NCI-H524 treated with DMSO at 0.1 percent for 48 hours (cell line): ENCODE measurements at places on chromosomes 5 and 9.

DNA sequence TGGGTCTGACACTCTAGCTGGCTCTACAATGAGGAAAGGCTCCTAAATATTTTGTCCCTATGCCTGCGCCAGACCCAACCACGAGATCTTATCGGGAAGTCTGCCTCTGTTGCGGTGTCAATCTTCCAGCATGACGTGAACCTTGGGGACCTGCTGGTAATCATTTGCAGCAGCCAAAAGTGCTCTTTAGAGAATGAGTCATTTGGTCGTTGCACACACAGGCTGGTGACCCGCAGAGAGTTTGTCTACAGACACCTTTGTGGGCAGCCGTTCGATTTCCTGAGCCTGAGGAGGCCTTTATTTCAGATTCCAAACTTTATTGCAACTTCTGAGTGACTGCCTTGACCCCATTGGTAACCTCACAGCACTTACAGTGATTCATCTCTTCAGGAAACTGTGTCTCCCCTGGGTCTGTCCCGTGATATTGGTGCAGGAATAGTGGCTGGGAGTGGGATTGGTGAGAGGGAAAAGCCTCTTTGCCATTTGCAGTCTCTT, 326.1 kb downstream of the NSG2 start:
- DNase-seq: no peak

DNA sequence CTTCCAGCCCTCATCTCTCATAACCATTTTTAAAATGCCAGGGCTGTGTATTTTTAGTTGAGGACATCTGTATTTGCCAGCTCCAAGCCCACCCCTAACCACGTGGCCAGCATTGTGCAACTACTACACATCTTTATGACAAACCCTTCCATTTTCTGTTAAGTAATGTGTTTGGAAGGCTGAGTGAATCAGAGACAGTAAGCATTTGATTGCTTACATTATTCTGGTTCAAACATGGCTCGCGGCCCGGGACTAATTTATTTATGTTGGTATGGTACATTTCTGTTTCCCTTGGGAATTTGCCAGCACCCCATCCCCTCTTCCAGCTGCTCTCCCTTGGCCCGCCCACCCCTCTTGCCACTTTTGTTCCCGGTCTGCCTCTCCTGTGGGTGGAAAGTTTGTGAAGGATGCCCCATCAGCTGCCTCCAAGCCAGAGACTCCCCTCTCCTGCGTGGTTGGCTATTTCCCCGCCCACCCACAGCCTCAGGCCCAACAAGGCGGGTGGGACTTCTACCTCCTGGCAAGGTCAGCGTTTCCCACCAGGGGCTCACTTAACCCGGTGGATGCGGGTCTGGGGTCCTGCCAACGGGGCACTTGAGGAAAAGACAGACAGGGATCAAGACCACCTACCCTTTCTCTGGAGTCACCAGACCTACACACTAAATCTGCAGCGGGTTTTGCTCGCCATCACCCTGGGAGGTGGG, 162.2 kb downstream of the HSD17B3 start:
- no peak for DNase-seq

DNA sequence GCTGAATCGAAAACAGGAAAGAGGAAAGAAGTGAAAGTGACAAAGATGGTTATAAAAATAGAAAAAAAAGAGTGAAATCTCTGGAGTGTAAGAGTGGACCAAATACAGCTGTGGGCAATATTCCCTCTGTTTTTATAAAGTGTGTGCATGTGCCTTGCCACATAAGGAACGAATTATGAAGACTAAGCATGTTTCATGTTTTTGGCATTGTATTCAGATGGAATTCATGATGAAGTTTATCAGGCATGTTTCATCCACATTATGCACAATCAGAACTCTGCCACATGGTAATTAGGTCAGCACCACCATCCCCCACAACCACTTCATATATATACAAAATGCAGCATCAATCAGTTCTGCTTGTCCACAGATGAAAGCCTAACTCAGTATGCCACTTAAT, 348.0 kb downstream of the ZNF608 start:
- DNase-seq: no peak

DNA sequence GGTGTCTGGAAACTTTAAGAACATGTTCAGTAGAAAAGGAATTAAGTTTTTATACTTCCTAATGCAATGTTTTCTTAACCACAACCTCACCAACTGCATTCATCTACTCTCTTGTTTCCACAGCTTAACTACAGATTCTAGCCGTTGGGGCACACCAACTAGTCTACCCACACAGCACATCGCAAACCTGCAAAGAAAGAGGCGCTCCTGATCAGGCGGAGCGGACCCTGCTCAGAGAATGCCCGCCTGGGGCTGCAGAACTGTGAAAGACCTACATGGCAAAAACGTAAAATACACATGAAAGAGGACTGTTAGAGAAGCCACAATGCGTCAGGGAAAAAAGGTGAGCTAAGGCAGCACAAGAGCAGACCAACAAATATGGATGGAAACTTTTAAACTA, 75.4 kb upstream of the RAPGEF6 start:
- DNase-seq: no peak

GRCh38 chr5:178545941-178546674, 44.1 kb downstream of the COL23A1 start:
- DNase-seq: no peak

- DNase-seq: no peak
Observed at GRCh38 chr5:169871826-169872490, 108.3 kb downstream of the INSYN2B start.

DNA sequence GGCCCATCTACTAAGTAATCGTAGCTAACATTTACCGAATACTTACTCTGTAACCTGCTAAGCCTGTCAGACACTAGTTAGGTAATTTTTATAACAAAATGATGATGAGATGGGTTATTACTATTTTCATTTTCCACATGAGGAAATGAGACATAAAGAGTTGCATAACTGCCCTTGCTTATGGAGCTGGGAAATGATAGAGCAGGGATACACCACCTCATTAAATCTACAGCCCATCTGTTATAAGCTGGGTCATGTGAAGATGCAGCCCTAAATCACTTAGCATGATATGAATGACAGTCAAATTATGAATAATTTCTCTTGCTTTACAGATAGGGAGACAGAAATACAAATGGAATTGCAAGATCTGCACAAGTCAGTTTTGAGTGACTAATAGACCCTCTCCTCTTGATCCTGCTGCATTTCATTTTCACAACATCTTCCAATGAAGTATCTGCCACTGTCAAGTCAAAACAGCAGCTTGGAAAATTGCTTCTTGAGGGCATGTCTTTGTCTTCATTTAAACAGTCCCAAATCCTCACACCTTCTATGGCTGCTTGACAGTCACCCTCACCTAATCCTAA, 364.7 kb downstream of the PRELID2 start:
- DNase-seq: no peak

DNA sequence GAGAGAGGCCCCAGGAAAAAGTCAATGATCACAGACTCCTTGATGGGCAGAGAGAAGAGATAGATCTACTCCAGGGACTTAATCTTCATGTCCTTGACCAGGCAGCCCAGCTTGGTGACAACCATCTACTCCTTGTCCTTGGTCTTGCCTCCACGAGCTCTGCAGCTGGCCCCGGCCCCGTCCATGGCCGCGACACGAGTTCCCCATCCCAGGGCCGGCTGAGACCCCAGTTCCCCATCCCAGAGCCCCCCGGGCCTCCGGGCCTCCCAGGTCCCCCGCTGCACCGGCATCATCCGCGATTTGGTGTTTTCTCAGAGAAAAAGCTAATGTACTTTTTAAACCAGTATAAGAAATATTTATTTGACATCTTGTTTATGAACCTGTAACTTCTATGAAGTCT, 2.5 kb upstream of the PGGT1B start:
- DNase-seq: no peak

DNA sequence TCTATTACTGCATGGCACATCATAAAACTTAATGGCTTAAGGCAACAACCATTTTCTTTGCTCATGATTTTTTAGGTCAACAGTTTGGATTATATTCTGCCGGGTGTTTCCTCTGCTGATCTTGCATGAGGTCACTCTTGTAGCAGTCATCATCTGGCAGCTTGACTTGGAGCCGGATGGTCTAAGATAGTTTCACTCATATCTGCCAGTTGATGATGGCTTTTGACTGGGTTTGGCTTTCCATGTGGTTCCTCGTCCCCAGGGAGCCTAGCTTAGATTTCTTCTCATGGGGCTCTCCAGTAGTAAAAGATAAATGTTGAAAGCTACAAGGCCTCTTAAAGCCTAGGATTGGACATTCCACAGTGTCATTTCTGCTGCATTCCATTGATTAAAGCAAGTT, 27.4 kb downstream of the LNPEP start:
- DNase-seq: no peak

- DNase-seq: no peak
Observed at GRCh38 chr9:137195525-137196220, 4.9 kb downstream of the TPRN start.

DNA sequence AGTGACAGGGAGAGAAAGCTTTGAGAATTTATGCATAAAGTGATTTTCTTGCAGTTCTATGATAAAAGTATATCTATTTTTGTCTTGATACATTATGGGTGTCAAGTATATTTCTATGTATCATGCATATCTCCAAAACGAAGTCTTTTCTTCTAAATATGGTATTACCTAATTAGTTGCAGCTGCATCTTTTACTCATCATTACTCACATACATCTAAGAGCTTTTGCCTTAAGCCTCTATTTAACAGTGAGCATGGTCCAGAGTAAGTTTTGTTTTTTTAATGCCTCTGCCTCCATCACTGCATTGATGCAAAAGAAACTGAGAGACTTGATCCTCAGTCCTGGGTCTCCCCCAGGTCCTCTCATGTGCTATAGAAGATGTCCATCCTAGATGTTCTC, 40.0 kb upstream of the SMC5 start:
- DNase-seq: no peak

- DNase-seq: no peak
Observed at GRCh38 chr5:91146905-91147600, 236.1 kb downstream of the ARRDC3 start.

DNA sequence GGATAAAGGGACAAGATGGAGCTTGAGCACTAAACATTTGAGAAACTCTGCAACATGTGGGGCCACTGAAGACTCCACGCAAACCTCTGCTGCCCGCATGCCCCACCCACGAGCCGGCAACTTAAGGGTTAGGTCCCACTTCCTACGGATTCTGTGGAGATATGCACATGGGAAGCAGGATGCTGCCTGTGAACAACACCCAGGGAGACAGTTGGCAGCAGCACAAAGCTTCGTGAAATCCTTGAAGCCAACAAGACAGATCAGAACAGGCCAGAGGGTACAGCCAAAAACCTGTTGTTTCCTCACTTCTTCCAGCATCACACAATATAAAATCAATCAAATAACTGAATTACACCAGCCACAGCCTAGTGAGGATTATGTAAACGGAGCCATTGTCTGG, 270.4 kb downstream of the ENC1 start:
- no peak for DNase-seq

DNA sequence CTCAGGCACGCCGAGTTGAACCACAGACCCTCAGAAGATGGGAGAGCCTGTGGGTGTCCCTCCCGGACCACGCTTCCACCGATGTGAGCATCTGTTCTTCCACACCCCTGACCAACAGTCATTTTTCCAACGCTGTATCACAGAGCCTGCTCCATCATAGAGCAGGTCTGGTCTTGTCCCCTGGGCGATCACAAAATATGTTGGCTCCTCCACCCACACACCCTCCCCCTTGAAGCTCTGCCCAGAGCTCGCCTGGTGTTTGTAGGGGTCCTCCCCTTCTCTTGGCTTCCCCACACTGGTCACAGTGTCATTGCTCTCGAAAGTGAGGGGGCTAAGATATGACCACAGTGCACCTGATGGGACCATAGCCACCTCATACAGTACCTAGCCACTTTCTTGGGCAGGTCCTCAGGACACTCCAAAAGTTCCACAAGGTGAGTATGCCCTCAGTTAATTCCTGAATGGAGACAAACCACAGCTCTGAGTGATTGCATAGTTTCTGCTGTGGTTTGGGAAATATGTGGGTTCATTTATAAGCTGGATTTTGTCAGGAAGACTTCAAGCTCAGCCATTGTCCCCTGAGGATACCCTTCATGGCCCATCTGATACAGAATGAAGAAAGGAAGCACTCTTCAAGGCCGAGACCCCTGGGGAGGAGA, 3.5 kb upstream of the ZNF618 start:
- DNase-seq: no peak

DNA sequence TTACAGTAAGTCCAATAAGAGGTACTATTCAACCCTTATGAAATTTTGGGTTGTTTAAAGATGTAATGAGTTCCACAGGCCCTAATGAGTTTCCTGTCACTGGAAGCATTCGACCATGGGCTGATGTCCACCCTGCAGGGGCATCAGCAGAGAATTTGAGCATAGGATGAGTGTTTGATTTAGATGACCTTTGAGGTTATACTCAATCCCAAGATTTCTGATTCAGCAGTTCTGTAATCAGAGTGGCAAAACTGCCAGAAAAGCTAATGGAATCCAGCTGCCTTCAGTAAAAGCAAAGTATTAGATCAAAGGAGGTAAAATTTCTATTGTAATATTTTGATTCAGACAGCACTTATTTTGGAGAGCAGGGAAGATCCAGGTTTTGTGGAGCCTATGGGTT, 68.3 kb downstream of the COX7C start:
- no peak for DNase-seq

DNA sequence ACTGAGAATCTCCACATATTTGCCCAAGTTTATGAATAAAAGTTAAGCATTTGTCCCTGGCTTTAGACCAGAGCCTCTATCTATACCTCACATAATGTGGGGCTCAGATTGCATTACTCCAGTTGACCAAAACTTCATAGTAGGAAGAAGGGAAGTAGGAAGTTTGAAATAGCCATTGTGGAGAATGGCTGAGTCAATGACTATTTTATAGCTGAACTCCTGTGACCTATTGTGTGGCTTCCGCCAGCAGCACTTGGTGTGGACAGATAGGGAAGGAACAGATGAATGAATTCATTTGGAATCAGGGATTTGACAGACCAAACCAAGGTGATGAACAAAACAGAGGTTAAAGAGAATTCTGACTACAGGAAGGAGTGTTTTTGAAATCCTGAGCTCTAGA, 92.9 kb upstream of the LPAR1 start:
- DNase-seq: no peak

DNA sequence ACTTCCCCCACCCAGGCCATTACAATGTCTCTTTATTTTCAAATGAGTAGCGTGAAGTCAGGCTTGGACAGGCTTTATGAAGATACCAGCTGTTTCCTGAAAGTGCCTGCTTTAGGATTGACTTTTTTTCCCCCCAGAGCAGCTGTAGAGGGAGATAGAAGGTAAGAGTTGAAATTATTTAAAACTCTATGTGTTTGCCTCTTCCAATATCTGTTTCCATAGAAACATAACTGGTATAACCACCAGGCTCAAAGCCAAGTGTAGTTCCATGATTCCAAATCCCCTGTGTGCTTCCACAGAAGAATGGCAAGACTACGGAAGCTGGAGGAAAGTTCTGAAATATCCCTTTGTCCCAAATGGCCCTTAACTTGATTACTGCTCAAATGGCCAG, 87.4 kb upstream of the TBC1D2 start:
- peak; percentile 60 for DNase-seq

GRCh38 chr5:3201941-3202340, 393.7 kb upstream of the IRX1 start:
- no peak for DNase-seq

- no peak for DNase-seq
Observed at GRCh38 chr5:54658010-54658409, 140.5 kb downstream of the SNX18 start.
